ENCODE measurements at places on chromosomes 6 and 20.

- no peak for DNase-seq
Measured at GRCh38 chr6:162467679-162468078, 259.9 kb downstream of the PRKN start.

DNA sequence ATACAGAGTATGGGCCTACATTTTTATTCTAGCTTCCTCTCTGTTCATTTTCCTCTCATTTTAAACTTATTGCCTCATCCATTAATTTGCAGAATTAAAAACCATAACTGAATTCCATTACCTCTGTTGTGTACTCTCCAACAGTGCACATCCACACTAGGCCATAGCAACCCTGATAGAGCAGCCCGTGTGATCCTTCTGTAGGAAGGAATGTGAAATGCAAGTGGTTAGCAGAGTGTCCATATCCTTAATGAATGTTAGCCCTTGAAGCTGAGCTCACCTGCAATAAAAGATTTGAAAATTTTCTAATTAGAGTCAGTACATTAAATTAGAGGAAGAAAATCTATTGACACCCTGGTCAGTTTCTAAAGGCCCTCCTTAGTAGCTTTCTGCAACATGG is 6.5 kb upstream of the GRIK2 start:
- DNase-seq = no peak

DNA sequence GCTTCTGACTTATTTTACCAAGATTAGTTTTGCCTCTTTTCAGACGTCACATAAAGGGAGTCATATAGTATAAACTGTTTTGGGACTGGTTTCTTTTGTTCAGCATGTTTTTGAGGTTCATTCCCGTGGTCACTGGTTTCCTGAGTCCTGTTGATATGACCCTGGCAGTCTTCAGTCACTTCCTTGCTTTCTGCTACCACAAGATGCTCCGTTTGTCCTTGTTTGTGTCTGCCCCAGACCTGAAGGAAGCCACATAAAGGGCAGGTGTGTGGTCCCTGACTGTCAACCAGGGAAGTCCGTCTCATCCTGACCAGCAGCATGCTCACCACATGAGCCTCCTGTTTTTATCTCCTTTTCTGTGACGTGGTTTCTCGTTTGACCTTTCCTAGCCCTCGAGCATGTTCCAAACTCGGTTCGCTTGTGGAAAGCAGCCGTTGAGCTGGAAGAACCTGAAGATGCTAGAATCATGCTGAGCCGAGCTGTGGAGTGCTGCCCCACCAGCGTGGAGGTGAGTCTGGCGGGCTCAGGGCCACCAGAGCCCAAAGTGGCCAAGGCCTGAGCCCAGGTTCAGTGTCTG is 26.1 kb upstream of the C20orf204 start:
- no peak for DNase-seq

DNA sequence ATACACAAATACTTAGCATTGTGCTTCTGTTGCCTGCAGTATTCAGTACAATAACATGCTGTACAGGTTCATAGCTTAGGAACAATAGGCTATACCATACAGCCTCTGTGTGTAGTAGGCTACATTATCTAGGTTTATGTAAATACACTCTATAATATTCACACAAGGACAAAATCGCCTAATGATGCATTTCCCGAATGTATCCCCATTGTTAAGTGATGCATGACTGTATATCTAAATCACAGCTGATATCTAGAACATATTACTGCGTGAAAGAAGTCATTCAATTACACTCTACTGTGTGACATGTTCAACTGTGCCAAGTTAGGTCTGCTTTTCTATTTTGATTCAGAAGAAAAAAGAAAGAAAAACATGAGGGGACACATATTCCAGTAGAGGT is 633.5 kb downstream of the RFPL4B start:
- DNase-seq = no peak

- DNase-seq = no peak
Measured at GRCh38 chr6:112488238-112488637, 141.1 kb downstream of the RFPL4B start.

DNA sequence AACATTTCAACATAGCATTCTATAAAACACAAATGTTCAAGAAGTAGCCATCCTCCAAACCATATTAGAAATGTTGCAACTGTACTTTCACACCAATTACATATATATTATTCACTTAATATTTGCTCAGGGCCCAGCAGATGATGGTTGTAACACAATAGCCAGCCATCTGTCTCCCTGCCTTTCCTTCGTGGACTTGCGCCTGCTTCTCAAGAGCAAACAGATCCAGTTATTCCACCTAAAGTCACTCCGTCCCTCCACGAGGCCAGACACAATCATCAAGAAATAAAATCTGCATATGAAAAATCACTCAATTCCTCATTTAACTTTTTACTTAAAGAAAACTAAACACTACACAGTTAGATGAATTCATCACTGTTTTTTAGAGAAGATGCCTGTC is 160.4 kb downstream of the RALGAPA2 start:
- DNase-seq = no peak

- DNase-seq = no peak
Measured at GRCh38 chr6:141482796-141483597, 649.7 kb upstream of the GJE1 start.

DNA sequence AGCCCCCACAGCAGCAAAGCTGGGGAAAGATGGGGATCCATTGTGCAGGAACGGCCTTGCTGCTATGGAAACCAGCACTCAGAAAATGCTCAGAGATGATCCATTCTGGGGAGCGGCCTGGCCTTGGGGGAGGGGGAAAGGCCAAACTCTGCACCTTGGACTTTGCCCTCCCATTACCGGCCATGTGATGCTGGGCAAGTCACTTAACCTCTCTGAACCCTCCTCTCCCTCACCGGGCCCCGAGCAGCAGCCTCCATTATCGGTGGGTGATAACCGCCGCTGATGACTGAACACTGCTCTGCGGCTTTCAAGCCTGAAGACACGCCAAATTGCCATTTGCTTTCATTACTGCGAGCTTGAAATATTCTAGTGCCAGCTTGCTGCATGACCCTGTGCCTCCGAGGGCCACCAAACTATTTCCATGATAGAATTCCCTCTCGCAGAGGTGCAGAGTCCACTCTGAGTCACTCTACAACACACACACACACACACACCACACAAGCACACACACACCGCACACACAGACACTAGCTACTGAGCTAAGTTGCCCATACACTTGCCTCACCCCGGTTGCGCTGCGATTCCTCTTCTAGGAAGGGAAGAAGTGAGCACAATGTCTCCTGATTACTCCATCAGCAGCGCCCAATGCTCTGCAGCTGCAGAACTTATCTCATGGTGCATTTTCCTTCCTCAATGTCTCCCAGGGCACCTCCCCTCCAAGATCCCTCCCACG is 20.6 kb upstream of the SIRPA start:
- DNase-seq = no peak

DNA sequence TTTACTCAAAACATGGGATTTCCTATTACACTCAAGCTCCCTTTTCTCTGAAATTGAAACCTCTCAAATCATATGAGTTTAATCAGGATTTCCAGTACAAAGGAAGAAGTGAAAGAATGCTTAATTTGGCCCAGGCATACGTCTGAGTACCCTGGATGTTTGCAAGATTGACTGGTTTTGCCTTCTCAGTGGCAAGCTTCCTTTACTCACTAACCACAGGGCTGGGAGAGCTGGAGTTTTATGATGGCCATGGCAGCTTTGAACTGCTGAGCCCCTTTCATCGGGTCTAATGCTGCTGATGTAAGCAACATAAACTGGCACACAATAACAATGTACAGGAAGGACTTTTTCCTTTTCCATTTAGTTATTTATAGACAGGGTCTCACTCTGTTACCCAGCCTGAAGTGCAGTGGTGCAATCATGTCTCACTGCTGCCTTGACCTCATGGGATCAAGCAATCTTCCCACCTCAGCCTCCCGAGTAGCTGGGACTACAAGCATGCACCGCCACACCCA is 194.8 kb downstream of the SLC35F1 start:
- no peak for DNase-seq

GRCh38 chr6:129605967-129606366 is 104.0 kb downstream of the ARHGAP18 start:
- DNase-seq = no peak

Measured in GM04504 (cell line).